Kidney (tissue), 22 donors: ENCODE measurements at places on chromosomes 12 and 14. TPM values are rescaled to one million over a fixed set of nuclear protein-coding genes. Genes with fewer than 3 reads are reported as not detected.

- peak; percentile 97 for DNase-seq
Measured at GRCh38 chr14:76924371-76925096, 98.3 kb downstream of the LRRC74A start.

GRCh38 chr14:63405715-63406114 lies 87.0 kb upstream of the GPHB5 start:
- no peak for DNase-seq

- DNase-seq, result no peak
Measured at GRCh38 chr12:34345801-34346200, 323.5 kb downstream of the ALG10 start.

DNA sequence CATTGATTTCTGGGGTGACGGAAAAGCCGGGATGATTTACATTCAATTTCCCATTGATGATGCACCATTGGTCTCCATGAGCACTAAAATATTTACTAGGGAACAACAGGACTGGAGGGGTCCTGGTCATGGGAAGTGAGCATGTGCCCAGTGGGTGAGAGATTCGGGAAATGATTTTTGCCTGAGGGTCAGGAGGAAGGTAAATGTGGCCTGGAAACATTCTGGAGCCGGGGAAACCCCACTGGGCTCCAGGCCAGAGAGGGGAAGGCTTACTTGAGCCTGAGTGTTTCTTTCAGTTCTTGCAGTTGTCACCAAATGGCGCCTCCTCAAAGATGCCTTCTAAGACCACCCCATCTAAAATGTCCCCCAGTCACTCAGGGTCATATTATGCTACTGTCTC lies 532.3 kb upstream of the TBX3 start:
- no peak for DNase-seq

- DNase-seq, result no peak
Measured at GRCh38 chr12:2640281-2640680, 154.5 kb upstream of the FKBP4 start.

The SVOP gene
- total RNA-seq, result not detected
